ENCODE measurements at places on chromosomes 2 and 18. TPM values are rescaled to one million over a fixed set of nuclear protein-coding genes. Genes with fewer than 3 reads are reported as not detected.

LMAN1 gene
- 56.8 TPM for total RNA-seq

SMYD1 gene
- 389 TPM for total RNA-seq

ANKRD53 gene
- 0.33 TPM for total RNA-seq

HOXD13 gene
- total RNA-seq, result not detected

GRCh38 chr18:30775629-30776028 lies 266.9 kb downstream of the DSC3 start:
- DNase-seq, result no peak

GRCh38 chr2:235605312-235606003 lies 111.6 kb downstream of the AGAP1 start:
- DNase-seq, result peak; percentile 81

GRCh38 chr2:33240178-33240577 lies 236.3 kb upstream of the RASGRP3 start:
- DNase-seq, result no peak

DNA sequence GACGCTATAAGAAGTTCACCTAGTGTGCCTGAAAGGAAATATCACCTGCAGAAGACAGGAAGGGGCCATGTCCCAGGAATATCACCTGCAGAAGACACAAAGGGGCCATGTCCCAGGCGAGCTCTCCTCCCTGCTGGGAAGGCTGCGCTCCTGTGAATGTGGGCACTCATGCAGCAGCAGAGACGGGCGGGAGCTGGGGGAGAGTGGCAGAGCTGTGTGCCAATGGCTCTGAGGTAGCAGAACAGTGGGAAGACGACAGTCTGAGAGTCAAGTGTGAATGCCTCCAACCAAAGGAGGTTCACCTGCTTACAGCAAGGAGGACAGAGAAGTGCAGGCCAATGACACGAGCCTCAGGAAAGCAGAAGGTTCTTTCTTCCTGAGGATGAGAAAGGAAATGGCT lies 117.9 kb upstream of the SALL3 start:
- DNase-seq, result no peak

GRCh38 chr18:26667046-26667445 lies 118.7 kb upstream of the KCTD1 start:
- DNase-seq, result no peak

- DNase-seq, result no peak
These were observed 14.6 kb downstream of the CYP27C1 start for GRCh38 chr2:127205218-127206125.

GRCh38 chr2:191385416-191386160 lies 140.4 kb downstream of the MYO1B start:
- no peak for DNase-seq

GRCh38 chr18:64149916-64150438 lies 1.1 kb upstream of the LINC00305 start:
- DNase-seq, result no peak

DNA sequence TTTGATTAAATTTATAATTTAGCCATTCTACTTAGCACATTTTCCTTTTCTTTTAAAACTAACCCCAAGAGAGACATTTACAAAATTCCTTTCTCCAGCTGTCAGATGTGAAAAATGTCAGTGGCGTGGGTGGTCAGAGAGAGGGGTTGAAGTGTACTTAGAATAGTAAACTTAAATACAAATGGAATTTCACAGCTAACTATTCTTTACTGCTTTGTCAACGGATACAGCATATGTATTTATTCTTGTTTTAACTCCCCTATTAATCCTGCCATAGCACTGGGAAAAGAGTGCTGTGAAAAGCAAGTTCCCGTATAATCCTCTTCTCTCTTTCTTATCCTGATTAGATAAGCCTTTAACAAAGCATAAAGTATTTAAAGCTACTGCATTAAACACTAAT lies 191.4 kb upstream of the CHAC2 start:
- DNase-seq, result no peak

- DNase-seq, result no peak
These were observed 256.8 kb downstream of the ZNF385B start for GRCh38 chr2:179604598-179604997.

GRCh38 chr2:111642586-111643327 lies 241.2 kb downstream of the ANAPC1 start:
- DNase-seq, result no peak

- no peak for DNase-seq
These were observed 34.7 kb upstream of the ALPP start for GRCh38 chr2:232343821-232344220.

Measured in left ventricle myocardium inferior (tissue), 1 donor.